HTR-8/SVneo (cell line): ENCODE measurements at places on chromosomes 13 and 19.

- DNase-seq = no peak
Observed at GRCh38 chr13:29922281-29922821, 71.9 kb upstream of the UBL3 start.

DNA sequence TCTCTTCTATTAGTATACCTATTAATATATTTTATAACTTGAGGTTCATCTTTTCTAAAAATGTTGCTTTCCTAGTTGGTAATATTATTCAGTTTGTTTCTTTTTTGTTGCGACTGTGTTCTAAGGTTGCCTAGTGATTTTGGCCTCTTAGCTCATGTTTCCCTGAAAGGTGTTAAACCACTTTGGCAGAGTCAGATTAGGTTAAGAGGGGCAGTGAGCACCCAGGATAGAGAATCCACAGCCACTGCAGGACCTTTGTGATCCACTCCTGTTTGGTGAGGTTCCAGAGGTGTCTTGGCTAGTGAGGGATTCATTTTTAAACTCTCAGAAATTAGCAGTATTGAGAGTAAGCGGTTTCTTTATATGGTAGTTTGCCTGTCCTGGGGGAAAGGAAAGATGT lies 14.9 kb upstream of the GPR18 start:
- DNase-seq = no peak

DNA sequence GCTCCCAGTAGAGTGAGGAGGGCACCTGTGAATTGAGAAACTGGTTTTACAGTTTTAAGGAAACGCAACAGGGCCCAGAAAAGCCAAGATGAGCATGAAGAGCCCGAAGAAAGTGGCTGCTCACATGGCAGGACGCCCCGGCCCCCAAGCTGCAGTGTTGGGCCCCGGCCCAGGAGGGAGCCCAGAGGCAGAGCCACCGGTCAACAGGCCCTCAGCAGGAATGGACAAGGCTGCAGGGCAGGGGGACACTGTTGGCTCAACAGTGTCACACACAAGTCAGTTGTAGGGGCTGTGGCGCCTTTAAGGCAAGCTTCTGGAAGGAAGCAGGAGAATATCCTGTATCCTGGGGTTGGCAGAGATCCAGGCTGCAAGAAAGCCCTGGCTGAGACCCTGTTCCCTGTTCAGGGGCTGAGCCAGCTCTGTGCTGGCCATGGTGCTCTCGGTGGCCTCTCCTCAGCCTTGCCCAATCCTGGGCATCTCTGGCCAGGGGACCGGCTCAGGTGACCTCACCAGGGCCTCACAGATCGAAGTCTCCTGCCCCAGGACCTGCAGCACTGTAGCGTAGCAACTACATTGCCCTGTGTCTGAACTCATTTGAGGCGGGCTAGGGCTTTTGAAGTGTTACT lies 28.0 kb downstream of the UPF1 start:
- DNase-seq = no peak

DNA sequence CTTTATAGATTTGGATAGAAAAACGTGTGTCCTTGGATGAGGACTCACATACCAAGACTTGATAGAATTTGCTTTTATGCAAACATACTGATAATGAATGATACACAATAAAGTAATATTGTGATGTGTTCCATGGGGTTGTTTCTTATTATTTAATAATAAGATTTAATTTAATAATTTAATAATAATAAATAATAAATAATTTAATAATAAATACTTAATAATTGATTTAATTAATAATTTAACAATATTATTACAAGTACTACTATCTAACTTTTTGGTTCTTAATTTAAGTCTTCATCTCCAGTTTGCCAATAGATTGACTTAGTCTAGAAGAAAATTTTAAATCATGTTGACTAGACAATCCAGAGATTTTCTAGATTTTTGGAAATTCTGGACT lies 909.2 kb upstream of the PCDH20 start:
- no peak for DNase-seq

DNA sequence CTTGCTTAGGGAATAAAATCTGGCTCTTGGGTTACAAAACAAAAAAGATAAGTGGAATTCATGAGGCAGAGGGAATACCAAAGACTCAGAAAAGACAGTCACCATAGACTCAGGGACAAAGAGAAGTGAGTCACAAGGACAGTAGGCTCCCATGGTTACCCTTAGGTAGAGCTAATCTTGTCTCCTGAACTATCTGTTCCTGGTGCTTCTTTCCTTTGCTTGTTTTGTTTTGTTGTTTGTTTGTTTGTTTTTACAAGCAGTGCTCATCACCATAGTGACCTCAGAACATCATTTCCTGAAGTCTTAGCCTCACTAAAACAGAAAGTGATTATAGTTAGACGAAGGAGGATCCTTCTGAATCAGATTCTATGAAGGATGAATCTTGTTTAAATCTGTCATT lies 142.3 kb upstream of the SOX21 start:
- DNase-seq = no peak
